ENCODE measurements at places on chromosomes 16 and 17.

GRCh38 chr17:77724876-77725615 lies 233.5 kb upstream of the TNRC6C start:
- no peak for DNase-seq

DNA sequence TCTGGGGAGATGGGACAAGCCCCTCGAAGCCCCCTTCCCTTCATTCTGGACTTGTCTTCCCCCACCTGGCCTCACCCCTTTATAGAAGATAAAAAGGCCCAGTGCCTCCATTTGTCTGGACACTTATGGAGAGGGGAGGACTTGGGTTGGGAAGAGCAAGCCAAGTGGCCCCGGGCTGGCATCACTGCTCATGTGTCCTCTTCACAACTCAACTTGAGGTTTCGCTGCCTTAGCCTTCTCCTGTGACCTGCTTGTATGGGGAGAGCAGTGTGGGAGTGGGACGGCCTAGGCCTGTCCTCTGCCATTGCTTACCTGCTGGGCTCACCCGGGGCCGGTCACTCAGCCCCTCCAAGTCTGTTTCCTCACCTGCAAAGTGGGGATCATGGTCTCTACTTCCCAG lies 1.4 kb downstream of the PAQR4 start:
- DNase-seq: no peak

- DNase-seq: no peak
Observed at GRCh38 chr16:52515068-52515671, 31.8 kb downstream of the TOX3 start.

- DNase-seq: no peak
Observed at GRCh38 chr17:4407851-4408250, 25.9 kb upstream of the SPNS3 start.

- DNase-seq: no peak
Observed at GRCh38 chr17:50893183-50893993, 27.2 kb upstream of the TOB1 start.

DNA sequence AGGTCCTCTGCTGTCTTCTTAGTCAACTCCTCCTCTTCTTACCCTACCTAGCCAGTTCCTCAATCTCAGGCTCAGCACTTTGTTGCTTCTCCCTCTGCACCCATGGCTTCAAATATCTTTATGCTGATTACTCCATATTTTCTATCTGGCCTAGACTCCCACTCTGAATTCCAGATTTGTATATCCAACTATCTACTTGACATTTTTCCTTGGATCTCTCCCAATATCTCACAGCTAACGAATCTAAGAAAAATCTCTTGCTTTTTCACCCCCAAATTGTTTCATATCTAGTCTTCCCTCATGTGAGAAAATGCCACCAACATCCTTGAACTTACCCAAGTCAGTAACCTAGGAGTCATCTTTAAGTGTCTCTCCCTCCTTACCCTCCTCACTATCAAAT lies 176.4 kb upstream of the ERCC4 start:
- DNase-seq: no peak

- no peak for DNase-seq
Observed at GRCh38 chr16:88300463-88300835, 82.3 kb upstream of the ZNF469 start.

DNA sequence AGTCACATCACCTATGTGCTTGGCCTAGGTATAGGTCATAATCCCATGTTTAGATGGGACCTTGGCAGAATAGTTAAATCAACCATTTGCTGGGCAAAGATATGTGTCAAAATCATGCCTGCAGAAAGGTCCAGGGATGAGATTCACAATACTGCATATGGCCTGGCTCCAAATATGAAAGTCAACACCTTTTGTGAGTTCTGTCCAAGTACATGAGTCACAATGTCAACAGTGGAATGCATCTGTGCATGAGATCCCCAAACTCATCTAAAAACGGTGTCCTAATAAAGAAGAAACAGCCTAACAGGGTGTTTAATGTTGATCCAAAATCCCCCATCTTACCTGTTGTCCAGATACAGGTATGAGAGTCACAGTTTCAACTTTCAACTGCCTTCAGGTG lies 1847.5 kb downstream of the TP53TG3F start:
- no peak for DNase-seq

DNA sequence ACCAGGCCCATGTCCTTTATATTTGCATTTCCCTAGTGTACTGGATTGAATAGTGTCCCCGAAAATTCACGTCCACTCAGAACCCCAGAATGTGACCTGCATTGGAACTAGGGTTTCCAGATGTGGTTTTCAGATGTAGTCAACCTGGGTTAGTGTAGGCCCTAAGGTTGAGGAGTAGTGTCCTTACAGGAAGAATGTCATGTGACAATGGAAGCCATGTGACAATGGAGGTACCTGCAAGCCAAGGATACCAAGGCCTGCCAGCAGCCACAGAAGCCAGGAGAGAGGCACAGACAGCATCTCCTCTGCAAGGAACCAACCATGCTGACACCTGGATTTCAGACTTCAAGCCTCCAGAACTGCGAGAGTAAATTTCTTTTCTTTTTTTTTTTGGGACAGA lies 5.2 kb upstream of the PRR15L start:
- no peak for DNase-seq

- DNase-seq: no peak
Observed at GRCh38 chr17:65472666-65473309, 88.7 kb downstream of the AXIN2 start.

- DNase-seq: no peak
Observed at GRCh38 chr17:31248986-31249834, 47.8 kb downstream of the OMG start.

DNA sequence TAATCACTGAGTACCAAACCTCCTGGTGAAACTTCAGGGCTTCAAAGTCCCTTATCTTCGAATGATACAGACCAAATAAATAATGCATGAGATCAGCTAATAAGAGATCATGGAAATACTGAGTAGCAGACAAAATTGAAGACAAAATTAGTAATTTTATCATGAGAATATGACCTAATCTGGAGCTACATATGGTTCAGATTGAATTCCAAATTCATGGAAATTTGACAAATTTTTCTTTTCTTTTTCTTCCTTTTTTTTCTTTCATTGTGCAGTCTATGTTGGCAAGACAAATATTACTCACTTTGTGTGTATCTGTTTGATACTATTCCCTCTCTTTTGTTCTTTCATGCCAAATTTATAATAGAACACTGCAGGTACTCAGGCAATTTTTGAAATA lies 218.1 kb upstream of the KCNJ16 start:
- no peak for DNase-seq

DNA sequence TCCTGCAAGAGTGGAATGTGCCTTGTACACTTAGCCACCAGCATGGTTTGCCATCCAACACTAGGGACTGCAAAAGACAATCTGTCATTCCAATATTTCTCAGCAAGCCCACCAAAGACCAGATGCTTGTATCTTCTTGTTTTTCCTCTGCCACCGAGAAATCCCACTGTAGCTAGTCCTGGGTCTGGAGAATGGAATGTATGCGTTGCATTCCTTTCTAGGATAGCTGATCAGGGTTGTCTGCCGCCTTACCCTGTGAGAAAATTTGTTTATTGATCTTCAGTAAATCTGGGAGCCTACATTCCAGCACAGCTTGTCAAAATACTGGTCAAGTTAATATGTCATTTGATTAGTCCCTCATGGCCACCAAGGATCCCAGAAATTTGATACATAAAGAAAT lies 28.1 kb upstream of the ADAMTS18 start:
- no peak for DNase-seq

GRCh38 chr17:34306466-34306865 lies 12.8 kb upstream of the CCL8 start:
- no peak for DNase-seq

- DNase-seq: no peak
Observed at GRCh38 chr16:78715673-78716072, 616.2 kb downstream of the WWOX start.

- peak; percentile 56 for DNase-seq
Observed at GRCh38 chr17:75412455-75413317, 7.2 kb upstream of the GRB2 start.

GRCh38 chr16:22677024-22677830 lies 136.7 kb upstream of the HS3ST2 start:
- no peak for DNase-seq

GRCh38 chr17:75440738-75441448 lies 15.5 kb upstream of the TMEM94 start:
- DNase-seq: no peak

- no peak for DNase-seq
Observed at GRCh38 chr16:75060723-75061122, 55.9 kb downstream of the LDHD start.

DNA sequence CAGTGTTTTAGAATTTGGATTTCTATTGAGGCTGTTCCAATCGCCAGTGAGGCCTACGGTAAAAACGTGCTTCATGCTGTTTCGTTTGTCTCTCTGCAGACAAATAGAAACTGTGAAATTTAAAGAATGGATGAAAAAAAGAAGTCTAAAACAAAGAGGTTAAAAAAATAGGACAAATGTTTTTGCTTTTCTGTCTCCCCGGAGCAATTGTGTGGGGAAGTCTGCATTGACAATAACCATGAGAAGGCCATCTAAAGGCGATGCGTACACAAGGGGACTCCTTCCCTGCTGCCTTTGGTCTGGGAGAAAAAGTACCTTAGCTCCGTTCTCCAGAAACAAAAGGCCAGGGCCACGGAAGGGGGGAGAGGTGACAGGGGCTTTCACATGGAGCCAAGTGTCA lies 4.6 kb upstream of the ZFHX3 start:
- no peak for DNase-seq

DNA sequence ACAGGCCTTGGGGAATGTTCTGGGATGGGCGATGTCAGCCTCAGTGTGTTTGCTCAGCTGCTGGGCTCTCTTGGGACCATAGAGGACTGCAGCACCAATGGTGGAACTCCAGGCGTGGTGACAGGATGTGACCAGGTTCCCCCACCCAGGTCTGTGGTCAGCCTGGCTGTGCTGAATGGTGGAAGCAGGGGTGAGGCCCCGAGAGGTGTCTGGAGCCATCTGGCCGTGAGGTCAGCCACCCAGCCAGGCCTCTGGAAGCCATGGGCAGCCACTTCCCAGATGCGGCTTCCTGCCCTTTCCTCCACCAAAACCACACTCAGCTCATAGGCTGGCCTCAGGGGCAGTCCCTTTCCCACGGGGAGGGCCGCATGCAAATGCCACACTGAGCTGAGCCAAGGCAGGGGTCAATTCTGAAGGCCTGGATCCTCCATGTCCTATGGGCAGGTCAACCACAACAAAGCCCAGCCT lies 7.8 kb upstream of the MAPK7 start:
- DNase-seq: no peak

GRCh38 chr17:63772801-63773271 lies 561 bp downstream of the CCDC47 start:
- DNase-seq: no peak

DNA sequence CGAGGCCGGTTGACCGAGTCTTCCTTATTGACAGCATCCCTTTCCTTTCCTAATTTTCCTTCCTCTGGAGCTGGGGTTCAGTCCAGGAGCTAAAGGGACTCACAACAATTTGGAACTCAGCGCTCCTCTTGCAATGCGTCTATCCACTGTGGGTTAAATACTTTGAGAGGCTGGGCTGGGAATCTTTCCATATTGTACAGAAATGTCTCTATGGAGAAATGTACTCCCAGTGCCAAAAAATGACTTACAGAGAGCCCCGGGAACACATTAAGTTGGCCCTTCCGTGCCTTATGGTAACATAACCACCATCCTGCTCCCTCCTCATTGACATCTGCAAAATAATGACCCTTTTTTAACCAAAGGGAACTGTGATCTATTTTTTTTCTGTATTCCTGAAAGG lies 192.8 kb downstream of the FTO start:
- no peak for DNase-seq

DNA sequence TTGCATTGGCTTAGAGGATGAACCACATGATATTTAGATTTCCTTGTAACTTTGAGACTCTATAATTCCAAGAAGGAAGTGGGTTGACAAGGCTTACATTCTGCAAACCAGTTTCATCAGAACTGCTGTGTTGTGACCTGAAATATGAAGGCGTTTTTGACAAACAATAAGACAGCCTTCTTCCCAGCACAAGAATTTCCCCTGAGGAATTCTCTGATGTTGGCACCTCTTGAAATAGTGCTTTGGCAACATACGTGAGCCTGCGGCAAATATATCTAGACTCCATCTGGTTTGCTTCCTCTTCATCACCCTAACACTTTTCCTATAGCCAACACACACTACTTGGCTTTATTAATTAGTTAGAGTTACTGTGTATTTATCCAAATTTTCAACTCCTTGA lies 585.5 kb upstream of the SOX9 start:
- DNase-seq: no peak

DNA sequence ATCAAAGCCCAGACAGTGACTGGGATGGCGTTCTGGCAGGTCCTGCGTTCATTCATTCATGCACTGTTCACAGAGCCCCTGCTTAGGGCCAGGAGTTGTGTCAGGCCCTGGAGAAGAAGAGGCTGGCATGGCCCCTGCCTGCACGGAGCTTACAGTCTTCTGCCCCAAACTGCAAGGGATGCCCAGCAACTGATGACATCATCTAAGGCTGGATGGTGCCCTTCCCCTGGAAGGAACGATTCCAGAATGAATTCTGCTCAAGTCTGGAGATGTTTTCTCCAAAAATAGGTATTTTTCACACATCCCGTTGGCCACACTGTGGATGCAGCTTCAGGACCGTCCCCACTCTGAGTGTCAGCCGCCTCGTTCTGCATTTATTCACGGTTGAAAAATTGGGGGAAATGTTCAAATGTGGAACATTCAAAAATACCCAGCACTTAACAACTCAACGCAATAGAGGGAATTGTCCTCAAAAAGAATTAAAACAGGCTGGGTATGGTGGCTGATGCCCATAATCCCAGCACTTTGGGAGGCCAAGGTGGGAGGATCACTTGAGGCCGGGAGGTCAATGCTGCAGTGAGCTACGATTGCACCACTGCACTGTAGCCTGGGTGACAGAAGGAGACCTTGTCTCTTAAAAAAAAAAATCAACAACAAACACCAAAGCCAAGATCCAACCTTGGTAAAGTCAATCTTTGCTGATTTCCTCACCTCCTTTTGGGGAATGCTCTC lies 23.8 kb upstream of the CACNG5 start:
- no peak for DNase-seq

DNA sequence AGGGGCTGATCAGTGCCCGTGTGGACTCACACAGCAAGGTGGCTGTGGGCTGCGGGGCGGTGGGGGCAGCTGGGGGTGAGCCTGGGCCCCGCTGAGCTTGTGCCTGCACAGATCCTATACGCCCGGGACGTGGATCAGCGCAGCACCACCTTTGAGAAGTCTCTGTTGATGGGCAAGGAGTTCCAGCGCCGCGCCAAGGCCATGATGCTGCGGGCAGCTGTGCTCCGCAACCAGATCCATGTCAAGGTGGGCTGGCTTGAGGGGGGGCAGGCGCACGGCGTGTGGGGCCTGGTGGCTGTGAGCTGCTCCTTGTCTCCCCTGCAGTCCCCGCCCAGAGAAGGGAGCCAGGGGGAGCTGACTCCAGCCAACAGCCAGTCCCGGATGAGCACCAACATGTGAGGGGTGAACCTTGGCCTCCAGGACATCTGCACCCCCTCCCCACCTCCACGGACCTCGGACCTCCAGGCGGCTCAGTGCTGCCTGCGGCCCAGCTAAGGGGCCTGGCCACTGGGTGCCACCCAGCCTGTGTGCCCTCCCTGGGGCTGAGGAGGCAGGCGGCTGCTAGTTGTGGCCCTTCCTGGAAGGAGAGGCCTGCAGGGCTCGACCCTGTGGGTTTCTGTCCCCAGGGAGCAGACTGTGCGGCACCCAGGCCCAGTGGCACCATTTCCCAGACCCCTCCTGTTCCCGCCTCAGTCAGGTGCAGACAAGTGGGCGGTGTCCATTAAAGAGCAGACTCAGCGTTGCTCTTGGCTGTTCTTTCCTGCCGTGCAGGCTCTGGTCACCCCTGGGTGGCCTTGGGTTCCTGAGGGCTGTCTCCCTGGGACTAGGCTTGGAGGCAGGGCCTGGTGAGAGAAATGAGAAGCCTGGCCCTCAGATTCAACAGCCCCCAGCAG lies 5.3 kb downstream of the GPS1 start:
- DNase-seq: no peak

- peak; percentile 70 for DNase-seq
Observed at GRCh38 chr16:31507929-31508705, at the start of gene RUSF1. TSS of gene RUSF1 (minus strand) at chr16:31508391. CDS start at chr16:31508373, 18 bp downstream.
